Ascending aorta (tissue), 2 donors: ENCODE measurements at places on chromosomes 6 and 20.

GRCh38 chr20:58268936-58269619 lies 40.4 kb upstream of the RAB22A start:
- DNase-seq: no peak

- DNase-seq: no peak
Measured at GRCh38 chr6:65667916-65668656, 38.9 kb downstream of the EYS start.

GRCh38 chr20:23159947-23160318 lies 73.8 kb upstream of the CD93 start:
- DNase-seq: no peak

DNA sequence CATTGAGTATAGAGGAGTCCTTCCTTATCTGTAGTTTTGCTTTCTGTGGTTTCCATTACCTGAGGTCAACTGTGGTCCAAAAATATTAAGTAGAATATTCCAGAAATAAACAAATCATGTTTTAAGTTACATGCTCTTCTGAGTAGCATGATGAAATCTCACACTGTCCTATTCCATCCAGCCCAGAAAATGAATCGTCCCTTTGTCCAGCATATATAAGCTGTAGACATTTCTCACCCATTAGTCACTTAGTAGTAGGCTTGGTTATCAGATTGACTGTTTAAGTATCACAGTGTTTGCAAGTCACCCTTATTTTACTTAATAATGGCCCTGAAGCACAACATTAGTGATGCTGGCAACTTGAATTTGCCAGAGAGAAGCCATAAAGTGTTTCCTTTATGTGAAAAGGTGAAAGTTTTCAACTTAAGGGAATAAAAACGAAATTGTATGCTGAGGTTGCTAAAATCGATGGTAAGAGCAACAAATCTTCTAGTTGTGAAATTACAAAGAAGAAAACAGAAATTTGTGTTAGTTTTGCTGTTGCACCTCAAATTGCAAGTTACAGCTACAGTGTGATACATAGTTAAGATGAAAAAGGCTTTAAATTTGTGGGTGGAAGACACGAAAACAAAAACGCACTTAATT lies 198.6 kb upstream of the SIM1 start:
- no peak for DNase-seq

GRCh38 chr20:60086821-60087562 lies 128.8 kb downstream of the CDH26 start:
- no peak for DNase-seq

- DNase-seq: no peak
Measured at GRCh38 chr6:118485601-118486550, 62.2 kb upstream of the PLN start.

DNA sequence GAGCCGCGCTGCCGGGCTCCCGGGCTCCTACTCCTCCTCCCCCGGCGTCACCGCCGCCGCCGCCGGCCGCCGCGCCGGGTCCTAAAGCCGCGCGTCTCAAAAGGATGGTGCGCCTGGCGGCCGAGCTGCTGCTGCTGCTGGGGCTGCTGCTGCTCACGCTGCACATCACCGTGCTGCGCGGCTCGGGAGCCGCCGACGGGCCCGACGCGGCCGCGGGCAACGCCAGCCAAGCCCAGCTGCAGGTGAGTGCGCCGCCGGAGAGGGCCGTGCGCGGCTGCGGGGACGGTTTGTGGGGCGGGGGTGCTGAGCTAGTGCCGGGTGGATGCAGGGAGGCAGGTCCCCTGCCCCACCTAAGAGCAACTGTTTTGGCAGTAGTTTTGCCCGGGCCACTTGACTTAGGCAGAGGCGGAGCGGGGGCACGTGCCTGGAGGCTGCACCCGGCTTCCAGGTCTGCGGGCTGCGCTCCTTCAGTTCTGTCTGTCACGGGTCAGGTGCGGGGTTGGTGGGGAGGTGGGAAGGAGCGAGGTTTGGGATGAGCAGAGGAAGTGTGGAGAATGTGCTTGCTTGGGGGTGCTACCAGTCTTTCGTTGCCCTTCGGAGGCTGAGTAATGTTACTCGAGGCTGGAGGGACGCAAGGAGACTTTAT lies 722 bp downstream of the ISM1 start:
- DNase-seq: no peak

DNA sequence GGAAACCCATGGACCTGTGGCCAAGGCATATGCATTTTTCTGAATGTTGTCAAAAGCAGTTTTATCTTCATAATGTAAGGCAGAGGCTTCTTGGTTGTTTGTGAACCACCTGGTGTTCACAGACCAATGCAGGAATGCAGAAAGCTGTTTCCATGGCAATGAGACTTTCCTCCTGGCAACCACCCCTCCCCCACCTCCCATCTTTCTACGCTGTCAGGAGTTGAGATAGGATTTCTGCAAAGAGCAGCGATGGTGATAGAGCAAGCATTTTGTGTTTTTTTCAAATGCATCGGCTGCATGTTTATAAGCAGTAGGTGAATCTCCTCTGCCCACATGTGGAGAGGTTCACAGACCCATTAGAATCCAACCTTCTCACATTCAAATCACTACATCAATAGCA lies 114.1 kb upstream of the SMLR1 start:
- no peak for DNase-seq

DNA sequence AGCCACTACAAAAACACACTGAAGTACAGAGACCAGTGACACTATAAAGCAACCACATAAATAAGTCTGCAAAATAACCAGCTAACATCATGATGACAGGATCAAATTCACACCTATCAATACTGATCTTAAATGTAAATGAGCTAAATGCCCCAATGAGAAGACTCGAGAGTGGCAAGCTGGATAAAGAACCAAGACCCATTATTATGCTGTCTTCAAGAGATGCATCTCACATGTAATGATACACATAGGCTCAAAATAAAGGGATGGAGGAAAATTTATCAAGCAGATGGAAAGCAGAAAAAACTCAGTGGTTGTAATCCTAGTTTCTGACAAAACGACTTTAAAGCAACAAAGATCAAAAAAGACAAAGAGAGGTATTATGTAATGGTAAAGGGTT lies 138.1 kb upstream of the PLN start:
- no peak for DNase-seq

DNA sequence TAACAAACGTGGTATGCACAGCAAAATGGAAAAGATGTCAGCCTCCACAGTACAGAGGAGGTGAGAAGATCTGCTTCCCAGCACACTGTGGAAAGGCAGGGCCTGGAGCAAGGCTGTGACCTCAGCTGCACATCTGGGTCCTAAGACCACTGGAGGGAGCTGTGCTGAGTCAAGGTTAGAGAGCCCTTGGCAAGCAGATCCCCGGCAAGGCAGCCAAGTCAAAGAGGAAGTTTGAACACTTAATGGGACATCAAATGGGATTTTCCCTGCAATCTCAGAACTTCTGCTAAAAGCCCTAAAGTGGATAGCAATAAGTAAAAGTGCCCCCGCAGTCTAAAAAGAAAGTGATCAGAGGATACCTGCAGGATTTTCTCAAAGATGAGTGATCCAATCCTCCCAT lies 39.5 kb downstream of the UNC5CL start:
- no peak for DNase-seq

DNA sequence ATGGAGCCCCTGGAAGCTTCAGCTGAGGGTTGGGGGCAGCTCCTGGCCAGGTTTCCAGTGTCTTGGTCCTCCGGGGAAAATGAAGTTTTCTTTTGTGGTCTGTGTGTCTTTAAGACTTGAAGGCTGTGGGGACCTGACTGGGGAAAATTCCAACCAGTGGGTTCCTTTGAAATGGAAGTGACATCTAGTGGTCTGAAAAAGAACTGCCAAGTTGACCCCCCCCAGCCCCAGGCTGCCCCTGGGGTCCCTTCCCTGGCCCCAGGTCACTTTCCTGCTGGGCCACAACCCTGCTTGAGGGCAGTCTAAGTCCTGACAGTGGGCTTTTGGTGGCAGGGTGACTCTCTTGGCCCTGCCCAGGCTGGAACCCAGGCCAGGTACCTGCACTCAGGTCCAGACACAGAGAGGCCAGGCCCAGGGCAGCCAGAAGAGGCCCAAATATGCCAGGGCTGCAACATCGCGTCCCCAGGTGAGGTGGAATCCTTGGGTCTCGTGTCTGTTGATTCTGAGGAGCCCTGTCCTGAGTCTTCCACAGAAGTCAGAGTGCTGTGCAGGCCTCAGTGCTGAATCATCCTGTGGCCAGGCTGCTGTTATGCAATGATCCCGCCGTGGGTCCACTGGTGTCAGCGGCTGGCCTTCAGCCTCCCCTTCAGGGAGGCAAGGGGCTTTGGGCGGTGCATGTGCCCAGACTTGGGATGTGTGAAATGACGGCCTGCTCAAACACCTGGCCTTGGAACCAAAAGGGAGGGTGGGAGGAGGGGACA lies 68.4 kb downstream of the VEGFA start:
- no peak for DNase-seq

DNA sequence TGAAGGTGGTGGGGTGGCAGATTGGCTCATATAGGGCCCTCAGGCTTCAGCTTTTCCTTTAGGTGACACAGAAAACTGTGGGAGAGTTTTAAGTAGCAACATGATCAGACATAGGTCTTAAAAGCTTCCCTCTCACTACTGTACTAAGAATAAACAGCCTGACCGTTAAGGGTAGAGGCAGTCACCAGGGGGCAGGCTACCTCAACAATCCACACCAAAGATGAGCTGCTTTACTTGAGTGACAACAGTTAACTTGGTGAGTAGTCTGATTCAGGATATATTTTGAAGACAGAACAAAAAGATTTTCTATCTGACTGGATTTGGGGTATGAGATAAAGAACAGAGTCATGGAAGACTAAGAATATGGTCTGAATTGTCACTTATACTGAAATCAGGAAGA lies 193.1 kb upstream of the SHLD1 start:
- DNase-seq: no peak

- no peak for DNase-seq
Measured at GRCh38 chr6:119481976-119482375, 132.4 kb upstream of the MAN1A1 start.

DNA sequence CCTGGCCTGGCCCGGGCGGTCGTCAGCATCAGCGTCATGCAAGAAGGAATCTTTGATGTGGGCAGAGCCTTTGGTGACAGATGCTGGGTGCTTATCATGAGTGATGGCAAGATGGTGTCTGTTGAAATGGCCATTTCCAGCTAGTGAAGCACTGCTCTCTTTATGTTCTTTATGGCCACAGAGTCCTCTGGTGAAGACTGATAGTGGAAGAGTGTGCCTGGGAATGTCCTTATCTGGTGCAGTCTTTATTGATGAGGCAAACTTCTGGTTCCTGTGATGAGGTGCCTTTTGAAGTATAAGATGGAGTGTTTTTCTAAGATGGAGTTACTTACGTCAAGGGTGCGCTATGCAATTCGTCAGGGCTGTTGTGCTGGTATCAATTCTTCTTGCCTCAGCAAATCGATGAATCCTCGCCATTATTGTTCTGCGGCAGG lies 22.6 kb upstream of the CCR6 start:
- DNase-seq: no peak

DNA sequence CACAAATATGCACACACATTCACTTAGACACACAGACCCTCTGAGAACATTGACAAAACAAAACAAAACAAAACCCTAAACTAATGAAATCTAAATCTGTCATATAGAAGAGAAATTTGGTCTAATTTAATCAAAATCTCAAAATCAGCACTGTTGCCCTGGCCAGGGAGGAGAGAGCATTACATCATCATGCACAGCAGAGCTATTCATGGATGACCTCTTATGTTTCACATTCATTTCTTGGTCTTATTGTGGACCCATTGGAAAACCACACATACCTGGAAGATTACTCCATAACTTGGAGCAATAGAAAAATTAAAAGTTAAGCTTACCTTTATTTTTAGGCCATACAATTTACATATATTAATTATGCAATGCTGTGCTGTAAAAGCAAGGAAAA lies 1223.6 kb upstream of the GJE1 start:
- DNase-seq: no peak

DNA sequence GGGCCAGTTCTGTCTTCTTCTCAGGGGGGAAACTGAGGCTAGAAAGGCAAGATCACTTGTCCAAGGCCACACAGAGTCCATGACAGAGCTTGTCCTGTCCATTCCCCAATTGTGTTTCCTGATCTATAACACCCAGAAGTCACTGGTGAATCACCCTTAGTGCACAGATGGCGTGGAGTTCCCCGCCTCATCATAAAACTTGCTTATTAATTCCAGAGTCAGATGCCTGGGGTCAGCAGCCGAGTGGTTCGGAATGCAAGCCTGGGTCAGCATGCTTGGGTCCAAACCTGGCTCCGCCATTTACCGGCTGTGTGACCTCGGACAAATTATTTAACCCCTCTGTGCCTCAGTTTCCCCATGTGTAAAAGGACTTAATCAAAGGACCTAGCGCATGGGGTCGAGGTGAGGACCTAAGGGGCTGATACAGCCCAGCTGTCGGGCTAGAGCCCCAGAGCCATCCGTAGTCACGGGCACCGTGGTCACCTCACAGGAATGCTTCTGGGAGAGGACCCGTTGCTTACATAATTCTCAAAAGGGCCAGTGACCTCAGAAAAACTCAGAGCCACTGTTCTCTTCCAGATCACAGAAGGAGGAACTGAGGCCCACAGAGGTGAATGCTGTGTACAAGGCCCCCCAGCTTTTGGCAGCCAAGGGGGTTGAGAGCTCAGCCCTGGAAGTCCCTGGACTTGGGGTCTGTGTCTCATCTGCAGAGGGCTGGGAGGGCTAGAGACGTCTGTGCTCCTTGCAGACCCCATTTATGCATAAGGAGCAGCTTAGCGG lies 1.4 kb upstream of the ZBP1 start:
- DNase-seq: no peak

GRCh38 chr6:93799226-93799625 lies 379.9 kb upstream of the EPHA7 start:
- DNase-seq: no peak

DNA sequence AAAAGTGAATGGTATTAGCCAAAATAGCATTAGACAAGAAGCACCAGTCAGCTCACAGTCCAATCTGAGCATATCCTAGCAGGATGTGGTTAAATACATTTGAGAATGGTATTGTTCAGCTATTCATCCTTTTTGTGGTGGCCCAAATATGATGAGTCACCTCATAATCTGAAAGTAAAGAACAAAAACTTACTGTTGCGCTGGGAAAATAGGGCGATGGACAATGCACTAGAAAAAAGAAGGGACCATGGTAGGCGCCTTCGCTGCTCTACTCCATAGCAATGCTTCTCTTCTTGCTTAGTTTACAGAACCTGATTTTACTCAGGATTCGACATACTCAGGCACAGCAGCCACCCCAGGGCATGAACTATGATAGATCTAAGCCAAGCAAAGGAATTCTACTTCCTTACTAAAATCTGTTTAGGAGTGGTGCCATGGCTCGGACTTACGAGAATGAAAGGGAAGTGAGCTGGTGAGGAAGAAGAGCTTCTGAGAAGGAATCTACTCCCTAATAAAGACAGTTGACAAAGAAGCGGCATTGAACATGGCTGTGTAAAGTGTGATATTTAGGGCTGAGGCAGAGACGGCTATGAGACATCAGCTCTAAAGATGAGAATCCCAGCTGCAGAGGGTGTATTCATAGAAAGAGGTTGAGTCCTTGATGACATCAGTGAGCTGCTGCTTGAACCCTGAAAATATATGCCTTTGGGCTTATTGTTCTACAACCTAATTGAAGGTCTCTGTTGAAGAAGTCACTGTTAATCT lies 16.6 kb upstream of the FBXO9 start:
- no peak for DNase-seq

DNA sequence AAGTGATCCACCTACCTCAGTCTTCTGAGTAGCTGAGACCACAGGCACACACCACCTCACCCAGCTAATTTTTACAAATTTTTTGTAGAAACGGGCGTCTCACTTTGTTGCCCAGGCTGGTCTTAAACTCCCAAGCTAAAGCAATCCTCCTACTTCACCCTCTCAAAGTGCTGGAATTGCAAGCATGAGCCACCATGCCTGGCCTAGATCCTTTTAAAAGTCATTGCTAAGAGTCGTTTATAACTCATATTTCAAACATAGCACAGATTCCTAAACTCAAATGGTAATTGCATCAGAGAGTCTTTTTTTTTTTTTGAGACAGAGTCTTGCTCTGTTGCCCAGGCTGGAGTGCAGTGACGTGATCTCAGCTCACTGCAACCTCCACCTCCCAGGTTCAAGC lies 7.7 kb upstream of the SAMHD1 start:
- DNase-seq: no peak
